Left forelimb (tissue), 1 donor: ENCODE measurements at places on chromosomes 11 and 22.

GRCh38 chr11:117786135-117786870 is 10.7 kb downstream of the DSCAML1 start:
- no peak for DNase-seq

- no peak for DNase-seq
Measured at GRCh38 chr11:114395736-114396135, 4.6 kb downstream of the C11orf71 start.

DNA sequence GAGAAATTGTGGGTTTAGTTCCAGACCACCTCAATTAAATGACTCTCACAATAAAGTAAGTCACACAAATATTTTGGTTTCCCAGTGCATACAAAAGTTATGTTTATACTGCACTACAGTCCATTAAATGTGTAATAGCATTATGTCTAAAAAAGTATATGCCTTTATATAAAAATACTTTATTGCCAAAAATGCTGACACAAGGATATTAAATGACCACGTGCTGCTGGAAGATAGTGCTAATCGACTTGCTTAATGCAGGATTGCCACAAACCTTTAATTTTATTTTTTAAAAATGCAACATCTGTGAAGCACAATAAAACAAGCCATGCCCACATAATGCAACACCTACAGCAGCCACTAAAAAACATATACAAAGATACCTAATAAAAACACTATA is 27.0 kb downstream of the OR5AK2 start:
- no peak for DNase-seq

GRCh38 chr11:67435031-67435726 is 2.3 kb downstream of the PTPRCAP start:
- DNase-seq: no peak

DNA sequence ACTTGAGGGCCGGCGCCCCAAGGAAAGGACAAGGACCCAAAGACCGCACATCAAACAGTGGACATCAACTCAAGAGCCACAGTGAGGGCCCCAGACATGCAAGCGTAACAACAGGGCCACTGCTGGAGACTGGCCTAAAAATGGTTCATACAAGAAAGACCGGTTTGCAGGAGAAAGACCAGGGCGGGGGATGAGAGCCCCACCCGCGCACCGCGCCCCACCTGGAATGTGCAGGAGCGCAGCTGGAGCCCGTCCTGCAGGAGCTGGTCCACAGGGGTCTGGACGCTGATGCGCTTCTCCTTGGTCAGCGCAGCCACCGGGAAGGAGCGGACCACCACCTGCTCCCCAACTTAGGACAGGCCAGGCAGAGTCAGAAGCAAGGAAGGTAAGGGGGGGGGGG is 13.9 kb downstream of the SBF1 start:
- no peak for DNase-seq

GRCh38 chr11:17268902-17269301 is 7.6 kb upstream of the NUCB2 start:
- DNase-seq: no peak

DNA sequence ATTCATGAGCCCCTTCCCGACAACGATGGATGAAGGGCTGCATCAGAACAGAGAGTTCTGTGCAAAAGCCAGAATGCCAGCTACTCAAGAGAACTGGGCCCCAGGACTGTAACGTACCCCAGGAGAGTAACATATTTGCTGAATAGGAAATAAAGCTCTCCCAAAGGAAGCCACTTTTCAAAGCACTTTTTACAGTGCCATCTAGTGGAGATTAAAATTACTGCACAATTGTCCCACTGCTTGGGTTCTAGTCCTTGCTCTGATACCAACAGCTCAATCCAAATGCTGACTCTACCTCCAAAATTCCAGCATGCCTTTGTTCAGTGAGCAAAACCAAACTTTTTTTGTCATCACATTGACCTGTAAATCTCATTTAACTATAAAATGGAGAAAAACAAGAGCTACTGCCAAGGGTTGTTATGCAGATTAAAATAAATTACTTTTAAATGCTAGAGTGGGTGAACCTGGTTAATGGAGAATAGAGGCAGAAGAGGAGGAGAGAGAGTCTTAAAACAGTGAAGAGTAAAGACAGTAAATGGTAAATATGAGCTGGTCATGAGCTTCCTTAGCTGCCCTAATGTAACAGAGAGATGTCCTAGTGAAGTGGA is 87.6 kb upstream of the FSHB start:
- no peak for DNase-seq

DNA sequence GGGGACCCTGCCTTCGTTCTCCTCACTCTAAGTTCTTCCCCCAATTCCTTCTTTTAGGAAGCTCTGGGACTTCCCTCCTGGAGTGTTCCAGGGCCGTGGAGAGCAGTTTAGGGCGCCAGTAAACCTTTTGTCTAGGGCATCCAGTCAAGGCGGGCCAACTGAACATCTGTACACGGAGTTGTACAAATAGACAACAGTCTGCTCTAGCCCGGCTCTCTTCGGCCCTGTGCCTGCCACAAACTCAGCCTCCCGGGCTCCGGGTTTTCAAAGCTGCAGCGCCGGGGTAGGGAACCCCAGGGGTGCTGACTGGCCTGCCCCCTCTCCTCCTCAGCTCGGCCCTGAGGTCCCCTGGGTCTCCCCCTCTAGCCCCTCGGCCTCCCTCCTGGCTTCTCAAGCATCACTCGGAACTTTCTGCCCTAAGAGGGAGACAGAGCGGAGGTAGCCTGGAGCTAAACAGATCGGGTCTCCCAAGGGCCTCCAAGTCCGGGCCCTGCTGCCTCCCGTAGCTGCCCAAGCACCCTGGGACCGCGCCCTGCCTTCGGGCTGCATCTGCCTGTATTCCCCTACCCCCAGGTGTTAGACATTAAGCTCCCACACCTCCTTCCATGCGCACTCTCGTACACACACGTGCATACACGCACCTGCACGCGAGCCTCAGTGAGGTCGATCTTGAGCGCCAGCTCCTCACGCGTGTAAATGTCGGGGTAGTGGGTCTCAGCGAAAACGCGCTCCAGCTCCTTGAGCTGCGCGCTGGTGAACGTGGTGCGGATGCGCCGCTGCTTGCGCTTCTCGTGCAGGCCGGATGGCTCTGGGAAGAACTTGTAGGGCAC is 3.3 kb downstream of the PHOX2A start:
- DNase-seq: peak; percentile 70

GRCh38 chr22:27879923-27880322 is 39.1 kb downstream of the PITPNB start:
- no peak for DNase-seq

GRCh38 chr11:3712274-3712673 is 41.1 kb upstream of the CHRNA10 start:
- DNase-seq: no peak

GRCh38 chr11:22138264-22138663 is 54.6 kb upstream of the ANO5 start:
- no peak for DNase-seq

- no peak for DNase-seq
Measured at GRCh38 chr11:63745304-63746170, 23.0 kb downstream of the ZFTA start.

- no peak for DNase-seq
Measured at GRCh38 chr22:37777122-37777687, 30.5 kb upstream of the GCAT start.

DNA sequence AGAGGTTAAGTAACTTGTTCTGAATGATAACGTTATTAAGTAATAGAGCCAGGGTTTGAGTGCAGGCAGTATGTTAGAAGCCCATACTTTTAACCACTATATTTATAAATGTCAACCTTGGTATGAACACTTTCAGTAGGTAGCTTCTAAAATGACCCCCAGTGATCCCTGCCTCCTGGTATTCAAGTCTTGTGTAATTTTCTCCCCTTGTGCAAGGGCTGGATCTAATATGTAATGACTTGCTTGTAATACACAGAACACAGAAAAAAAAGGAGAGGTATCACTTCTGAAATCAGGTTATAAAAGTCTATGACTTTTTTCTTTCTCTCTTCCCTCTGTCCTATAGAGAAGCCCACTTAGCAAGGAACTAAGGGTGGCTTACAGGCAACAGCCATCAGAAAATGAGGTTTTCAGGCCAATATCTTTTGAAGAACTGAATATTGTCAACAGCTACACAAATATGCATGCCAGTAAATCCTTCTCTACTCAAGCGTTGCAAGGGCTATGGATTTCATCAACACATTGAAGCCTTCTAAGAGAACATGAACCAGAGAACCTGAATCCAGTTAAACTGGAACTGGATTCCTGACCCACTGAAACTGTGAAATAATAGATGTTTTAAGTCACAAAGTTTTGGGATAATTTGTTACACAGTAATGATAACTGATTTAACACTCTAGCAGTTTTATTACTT is 712.3 kb downstream of the METTL15 start:
- no peak for DNase-seq

GRCh38 chr11:44192462-44193100 is 97.1 kb downstream of the EXT2 start:
- no peak for DNase-seq

- DNase-seq: no peak
Measured at GRCh38 chr11:47879259-47880158, 31.4 kb upstream of the NUP160 start.

GRCh38 chr22:27748349-27748748 is 53.2 kb downstream of the MN1 start:
- no peak for DNase-seq

DNA sequence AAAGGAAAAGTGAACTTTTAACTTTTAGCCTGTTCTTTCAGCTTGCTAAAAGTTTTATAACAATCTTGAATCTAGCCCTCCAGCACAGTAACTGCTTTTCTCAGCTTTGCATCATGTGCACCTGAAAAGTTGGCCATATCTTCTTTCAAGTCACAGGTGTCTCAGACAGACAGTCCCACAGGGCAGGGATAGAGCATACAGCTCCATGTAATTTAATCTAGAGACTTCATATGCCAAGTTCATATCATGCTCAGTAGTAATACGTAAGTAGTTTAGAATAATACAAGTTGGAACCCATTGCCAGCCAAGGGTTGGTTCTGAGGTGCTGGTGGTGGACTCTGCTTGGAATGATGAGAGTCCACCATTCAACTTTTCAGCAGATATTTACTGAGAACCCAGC is 68.6 kb downstream of the PKNOX2 start:
- no peak for DNase-seq

DNA sequence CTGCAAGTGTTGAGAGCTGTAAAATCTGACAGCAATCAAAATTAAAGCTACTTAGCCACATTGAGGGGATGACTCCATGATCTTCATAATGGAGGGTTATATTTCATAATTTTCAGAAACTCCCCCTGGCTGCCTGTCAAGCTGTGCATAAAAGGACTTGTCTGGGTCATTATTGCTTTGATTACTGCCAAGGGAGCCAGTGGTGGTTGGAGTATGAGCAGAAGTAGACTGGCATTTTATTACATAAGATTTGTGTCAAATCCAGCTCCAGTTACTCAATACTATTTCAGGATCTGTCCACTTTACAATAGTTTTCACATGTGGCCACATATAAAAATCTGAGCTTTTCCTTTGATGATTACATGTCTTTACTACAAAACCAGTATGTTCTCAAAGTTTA is 108.9 kb upstream of the SLC5A12 start:
- DNase-seq: no peak
